Hematopoietic multipotent progenitor cell treated with erythropoietin and hydrocortisone succinate and interleukin-3 and kit ligand, for 17 days (in vitro differentiated cells): ENCODE measurements at places on chromosomes 16 and 17.
A peak's percentile ranks its signal among the peaks of the same experiment; 100 is the strongest.

GRCh38 chr17:41505007-41505808 lies at the start of gene KRT13:
Gene KRT13, minus strand, starts transcription at chr17:41505612. Its CDS starts 62 bp downstream, at chr17:41505550.
- peak; percentile 13 for DNase-seq

GRCh38 chr16:1542166-1542500 lies 8.7 kb downstream of the TMEM204 start:
- no peak for DNase-seq

DNA sequence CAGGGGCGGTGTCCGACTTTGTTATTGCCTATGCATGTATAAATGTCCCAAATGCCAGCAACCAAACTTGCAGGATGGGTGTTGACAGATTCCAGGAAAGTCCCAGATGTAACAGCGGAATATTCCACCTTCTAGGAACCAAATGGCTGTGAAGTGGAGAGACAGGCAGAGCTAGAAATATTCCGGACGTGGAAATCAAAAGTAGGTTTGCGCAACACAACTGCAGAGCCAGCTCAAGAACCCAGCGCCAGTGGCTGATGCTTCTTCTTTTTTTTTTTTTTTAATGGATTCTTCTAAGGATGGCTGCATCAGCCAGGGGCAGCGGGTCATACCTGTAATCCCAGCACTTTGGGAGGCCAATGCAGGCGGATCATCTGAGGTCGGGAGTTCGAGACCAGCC lies 601.7 kb downstream of the MAF start:
- DNase-seq = no peak

DNA sequence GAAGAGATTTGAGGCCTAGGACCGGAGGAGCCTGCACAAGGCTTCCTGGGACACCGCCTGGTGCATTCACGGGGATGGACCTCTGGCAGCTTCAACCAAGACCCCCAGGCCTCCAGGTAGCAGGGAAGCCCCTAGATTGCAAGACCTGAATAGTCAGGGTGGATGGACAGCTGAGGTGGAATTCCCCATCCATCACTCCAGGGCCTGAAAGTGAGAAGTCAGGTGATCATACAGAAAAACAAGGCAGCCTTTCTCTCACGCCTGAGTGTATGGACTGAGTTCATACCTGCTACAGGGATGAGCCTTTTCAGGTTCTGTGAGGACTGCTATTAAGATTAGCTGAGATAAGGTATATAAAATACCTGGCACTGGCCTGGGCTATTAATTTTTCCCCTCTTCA lies 74.2 kb downstream of the PLXDC1 start:
- DNase-seq = no peak

- DNase-seq = no peak
Measured at GRCh38 chr16:30397056-30397455, 1.8 kb downstream of the ZNF48 start.

- DNase-seq = no peak
Measured at GRCh38 chr17:63356337-63356757, 89.8 kb downstream of the CYB561 start.

DNA sequence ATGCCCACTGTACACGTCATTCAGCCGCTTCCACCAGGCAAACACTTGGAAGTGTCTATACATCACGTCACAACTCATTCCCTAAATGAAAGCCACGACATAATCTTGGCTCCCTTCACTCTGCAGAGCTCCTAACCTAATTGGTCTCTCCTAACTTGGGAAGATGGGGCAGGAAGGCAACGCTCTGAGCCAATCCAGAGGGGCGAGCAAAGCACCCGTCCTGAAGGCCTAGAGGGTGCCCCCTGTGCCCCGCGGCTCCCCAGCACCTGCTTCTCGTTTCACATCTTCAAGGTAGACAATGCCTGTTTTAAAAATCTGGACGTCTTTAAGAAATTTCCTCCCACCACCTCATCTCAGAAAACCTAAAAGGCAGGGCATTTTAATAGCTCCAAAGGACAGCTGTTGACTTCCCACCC lies 1.0 kb downstream of the CSNK2A2 start:
- no peak for DNase-seq

DNA sequence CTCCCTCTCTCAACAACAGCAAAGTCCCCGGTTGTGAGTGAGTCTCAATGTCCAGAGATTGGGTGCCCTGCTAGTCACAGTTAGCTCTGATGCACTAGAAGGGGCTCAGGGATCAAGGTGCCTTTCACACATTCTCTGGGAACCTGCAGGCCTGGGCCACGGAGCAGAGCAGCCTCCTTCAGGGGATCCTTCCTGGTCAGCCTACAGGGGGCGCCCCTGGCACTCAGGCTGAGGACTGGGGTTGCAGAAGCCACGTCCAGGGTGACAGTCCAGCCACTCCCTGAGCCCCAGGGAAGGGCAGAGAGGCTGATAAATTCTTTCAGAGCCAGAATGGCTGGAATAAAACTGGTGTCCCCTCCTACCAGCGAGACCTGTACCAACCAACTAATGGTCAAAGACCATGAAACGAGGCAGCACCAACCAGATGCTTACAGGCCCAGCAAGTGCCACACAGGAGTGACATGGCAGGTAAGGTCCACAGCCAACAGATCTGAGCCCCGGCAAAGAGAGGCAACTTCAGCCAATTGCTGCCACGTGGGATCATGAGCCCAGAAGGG lies 43.5 kb downstream of the ST3GAL2 start:
- peak; percentile 91 for DNase-seq
